ENCODE measurements at places on chromosomes 4 and X. TPM values are rescaled to one million over a fixed set of nuclear protein-coding genes. Genes with fewer than 3 reads are reported as not detected.

DNA sequence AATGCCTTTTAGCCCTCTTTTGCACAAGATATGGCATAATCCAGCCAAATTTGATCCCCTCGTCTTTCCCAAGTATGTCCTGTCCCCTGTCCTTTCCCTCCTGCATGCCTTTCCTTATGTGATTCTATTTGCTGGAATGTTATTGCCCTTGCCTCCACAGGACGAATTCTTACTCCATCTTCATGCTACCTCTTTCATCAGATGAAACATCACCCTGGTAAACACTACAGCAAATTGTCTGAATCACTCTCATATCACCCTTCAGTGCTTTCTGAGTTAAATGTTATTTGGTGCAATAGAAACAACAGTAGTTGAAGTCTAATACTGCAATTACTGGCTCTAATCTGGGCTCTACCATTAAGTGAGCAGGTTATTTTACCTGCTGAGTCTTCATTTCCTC lies 52.2 kb upstream of the FAT1 start:
- H3K27me3 ChIP-seq, result no peaks in the 10 kb centered on the region
- no peak overlapping the region for H3K4me3 ChIP-seq
- H3K36me3 ChIP-seq, result no peaks in the 10 kb centered on the region
- no peaks in the 10 kb centered on the region for H3K4me1 ChIP-seq
- no peak for DNase-seq

- H3K36me3 ChIP-seq, result no peaks in the 10 kb centered on the region
- no peaks in the 10 kb centered on the region for H3K4me1 ChIP-seq
- no peaks in the 10 kb centered on the region for H3K27me3 ChIP-seq
- H3K27ac ChIP-seq, result no peak overlapping the region
- no peak for DNase-seq
- no peak overlapping the region for H3K4me3 ChIP-seq
Measured at GRCh38 chr4:129883996-129884395, 788.0 kb downstream of the C4orf33 start.

DNA sequence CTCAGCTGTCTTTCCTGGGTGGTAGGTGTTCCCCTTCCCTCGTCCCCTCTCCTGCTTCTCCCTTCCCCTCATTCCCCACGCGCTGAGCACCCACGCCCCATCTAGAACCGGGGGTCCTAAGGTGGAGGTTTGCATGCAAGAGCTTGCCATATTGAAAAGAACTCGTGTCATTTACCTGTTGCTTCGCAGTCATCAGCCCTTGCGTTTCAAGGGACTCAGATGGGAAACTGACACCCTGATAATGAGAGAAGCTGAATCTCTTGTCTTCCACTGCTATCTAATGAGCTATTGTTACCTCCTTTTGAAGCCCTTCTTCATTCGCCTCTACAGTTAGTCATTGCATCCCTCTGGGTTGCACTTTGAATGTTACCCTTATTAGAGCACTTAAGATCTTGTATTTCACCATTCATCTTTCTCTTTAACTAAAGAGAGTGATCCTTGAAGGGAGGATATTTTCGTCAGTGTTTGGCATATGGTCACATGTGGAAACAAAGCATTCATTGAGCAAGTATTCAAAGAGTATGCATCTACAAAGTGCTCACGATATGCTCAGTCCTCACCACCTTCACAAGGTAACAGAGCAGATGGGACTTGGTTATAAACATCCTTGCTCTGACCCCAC lies 25.7 kb downstream of the ARL9 start:
- H3K4me1 ChIP-seq, result no peaks in the 10 kb centered on the region

DNA sequence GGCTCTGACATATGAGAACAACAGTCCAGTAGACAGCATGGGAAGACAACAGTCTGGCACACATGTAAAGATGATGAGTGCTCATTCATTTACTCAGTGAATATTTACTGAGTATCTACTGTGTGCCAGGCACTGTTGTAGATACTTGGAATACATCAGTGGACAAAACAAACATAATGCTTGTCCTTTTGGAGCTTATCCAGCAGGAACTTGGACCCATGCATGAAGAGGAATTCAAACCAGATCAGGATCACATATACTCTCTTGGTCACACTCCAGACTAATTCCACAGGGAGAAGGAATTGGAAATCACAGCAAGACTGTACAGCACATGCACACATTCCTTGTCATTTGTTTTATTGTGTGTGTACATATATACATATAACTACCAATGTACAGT lies 217.6 kb upstream of the TTC29 start:
- no peaks in the 10 kb centered on the region for H3K36me3 ChIP-seq
- H3K27me3 ChIP-seq, result no peaks in the 10 kb centered on the region
- H3K27ac ChIP-seq, result no peak overlapping the region
- no peaks in the 10 kb centered on the region for H3K4me1 ChIP-seq
- DNase-seq, result no peak
- H3K4me3 ChIP-seq, result no peak overlapping the region

DNA sequence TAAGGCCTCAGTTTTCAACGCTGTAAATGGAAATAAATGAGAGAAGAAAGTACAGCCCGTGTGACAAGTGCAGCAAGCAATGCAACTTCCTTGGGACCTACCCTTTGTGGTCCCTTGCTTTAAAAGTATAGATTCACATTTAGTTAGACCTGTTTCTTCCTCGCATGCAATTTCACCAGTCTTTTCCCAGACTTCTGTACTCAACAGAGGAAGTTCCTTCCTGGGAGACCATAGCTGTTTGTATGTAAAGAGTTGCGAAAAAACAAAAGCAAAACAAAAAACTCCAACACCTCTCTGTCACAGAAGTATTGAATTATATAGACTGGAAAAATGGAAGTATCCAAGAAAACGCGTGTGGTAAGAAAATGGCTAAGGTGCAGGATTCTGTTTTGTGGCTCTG lies 1.1 kb upstream of the IRF2 start:
- H3K4me1 ChIP-seq, result no peaks in the 10 kb centered on the region
- H3K4me3 ChIP-seq, result peak overlapping the region; percentile 89
- peak overlapping the region; percentile 96 for H3K27ac ChIP-seq
- H3K27me3 ChIP-seq, result no peaks in the 10 kb centered on the region

DNA sequence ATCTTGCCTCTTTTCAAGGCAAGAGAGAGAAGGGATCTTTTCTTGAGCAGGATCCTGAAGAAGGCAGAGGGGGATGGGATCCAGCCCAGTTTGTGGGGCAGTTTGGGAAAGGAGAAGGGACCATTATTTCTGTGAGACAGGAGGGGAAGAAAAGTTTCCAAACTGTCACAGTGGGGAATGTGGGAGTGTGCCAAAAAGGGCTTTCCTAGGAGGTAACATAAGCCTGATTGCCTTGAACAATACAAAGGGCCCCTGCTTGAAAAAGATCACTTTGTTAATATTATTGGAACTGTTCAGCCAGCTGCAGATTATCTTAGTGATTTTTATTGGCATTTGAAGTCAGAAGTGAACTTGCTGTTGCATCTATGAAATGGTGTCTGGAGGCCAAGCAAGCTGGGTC lies 55.2 kb downstream of the MTM1 start:
- H3K4me1 ChIP-seq, result no peaks in the 10 kb centered on the region
- no peak overlapping the region for H3K27ac ChIP-seq
- no peaks in the 10 kb centered on the region for H3K27me3 ChIP-seq
- DNase-seq, result no peak

DNA sequence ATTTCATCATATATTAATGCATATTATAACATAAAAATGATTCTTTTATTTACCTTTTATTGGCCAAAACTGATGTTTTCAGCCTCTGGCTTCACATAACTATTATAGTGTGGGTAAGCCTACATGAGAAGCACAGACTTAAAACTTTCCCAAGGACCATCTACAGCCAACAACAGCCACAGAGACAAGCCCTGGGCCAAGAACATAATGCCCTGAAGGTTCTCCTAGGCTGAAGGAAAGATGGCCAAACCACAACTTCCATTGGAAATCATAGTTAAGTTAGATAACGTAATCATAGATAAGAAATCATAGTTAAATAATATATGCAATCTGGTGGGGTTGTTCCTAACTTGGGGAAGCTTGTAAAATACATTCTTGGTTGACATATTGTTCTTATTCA lies 280.0 kb upstream of the EMCN start:
- H3K27me3 ChIP-seq, result no peaks in the 10 kb centered on the region
- no peak for DNase-seq
- no peak overlapping the region for H3K27ac ChIP-seq
- no peaks in the 10 kb centered on the region for H3K4me1 ChIP-seq
- H3K36me3 ChIP-seq, result no peaks in the 10 kb centered on the region
- no peak overlapping the region for H3K4me3 ChIP-seq

GRCh38 chr4:26141911-26142638 lies 178.7 kb upstream of the RBPJ start:
- H3K36me3 ChIP-seq, result no peaks in the 10 kb centered on the region
- H3K4me3 ChIP-seq, result no peak overlapping the region
- H3K27ac ChIP-seq, result peak overlapping the region; percentile 11
- peak; percentile 67 for DNase-seq
- no peaks in the 10 kb centered on the region for H3K4me1 ChIP-seq
- no peaks in the 10 kb centered on the region for H3K27me3 ChIP-seq

- H3K27me3 ChIP-seq, result no peaks in the 10 kb centered on the region
- H3K4me3 ChIP-seq, result no peak overlapping the region
- no peaks in the 10 kb centered on the region for H3K36me3 ChIP-seq
- H3K27ac ChIP-seq, result no peak overlapping the region
- no peak for DNase-seq
- H3K4me1 ChIP-seq, result no peaks in the 10 kb centered on the region
Measured at GRCh38 chr4:111650146-111650545, 495.1 kb upstream of the FAM241A start.

- DNase-seq, result no peak
- H3K4me3 ChIP-seq, result peak overlapping the region; percentile 62
- H3K27me3 ChIP-seq, result no peaks in the 10 kb centered on the region
- no peaks in the 10 kb centered on the region for H3K36me3 ChIP-seq
Measured at GRCh38 chr4:74364256-74364651, 691 bp upstream of the EREG start.

DNA sequence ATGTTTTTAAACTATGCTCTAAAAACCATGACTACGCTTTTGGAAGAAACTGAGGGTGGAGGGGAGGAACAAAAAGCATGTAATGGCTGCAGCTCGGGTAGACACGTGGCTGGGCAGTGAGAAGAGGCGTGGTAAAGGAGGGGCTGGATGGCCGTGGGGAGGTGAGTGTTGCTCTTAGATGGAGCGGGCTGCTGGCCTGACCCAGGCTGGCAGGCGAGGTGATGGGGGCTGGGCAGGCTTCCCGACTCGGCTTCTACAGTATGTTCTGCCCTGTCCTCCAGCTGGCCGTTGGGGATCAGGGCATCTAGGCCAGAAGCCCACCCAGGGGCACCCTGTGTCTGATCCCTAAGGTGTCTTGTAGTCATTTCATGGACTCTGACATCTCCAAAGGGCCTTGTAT lies 60.7 kb downstream of the EFHC2 start:
- no peaks in the 10 kb centered on the region for H3K4me1 ChIP-seq
- H3K4me3 ChIP-seq, result no peak overlapping the region
- no peak overlapping the region for H3K27ac ChIP-seq
- no peaks in the 10 kb centered on the region for H3K27me3 ChIP-seq
- H3K36me3 ChIP-seq, result no peaks in the 10 kb centered on the region

DNA sequence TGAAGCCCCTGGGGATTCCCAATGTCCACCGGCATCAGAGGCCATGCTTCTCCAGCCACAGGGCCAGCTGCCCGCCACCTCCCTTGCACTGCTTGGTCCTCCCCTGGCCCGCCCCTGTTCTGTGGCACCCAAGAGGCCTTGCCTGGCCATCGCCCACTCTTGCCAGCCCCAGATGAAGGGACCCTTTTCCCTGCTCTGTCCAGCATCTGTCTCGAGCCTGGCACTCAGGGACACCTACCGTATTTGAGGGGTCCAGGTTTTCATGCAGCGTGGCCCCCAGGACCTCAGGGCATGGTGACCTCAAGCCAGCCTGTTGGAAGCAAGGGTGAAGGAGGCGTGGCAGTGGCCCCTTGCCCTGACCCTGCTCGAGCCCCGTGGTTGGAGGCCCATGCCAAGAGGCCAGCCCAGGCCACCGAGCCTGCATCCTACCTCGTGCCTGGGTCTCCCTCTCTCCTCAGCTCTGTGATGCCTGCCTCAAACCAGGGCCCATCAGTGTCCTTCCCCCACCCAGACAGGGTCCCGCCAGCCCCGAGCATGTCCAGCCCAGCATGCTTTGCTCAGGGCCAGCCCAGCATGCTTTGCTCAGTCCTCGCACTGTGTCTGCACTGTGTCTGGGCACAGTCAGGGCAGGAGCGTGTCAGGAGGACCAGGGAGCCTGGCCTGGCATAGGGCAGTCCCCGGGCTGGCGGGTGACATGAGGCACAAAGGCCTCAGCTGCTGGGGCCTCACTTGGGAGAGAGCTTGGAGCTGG lies 14.3 kb upstream of the FGFR3 start:
- H3K4me1 ChIP-seq, result no peaks in the 10 kb centered on the region
- no peak for DNase-seq
- H3K36me3 ChIP-seq, result no peaks in the 10 kb centered on the region
- no peak overlapping the region for H3K27ac ChIP-seq
- H3K4me3 ChIP-seq, result no peak overlapping the region

DNA sequence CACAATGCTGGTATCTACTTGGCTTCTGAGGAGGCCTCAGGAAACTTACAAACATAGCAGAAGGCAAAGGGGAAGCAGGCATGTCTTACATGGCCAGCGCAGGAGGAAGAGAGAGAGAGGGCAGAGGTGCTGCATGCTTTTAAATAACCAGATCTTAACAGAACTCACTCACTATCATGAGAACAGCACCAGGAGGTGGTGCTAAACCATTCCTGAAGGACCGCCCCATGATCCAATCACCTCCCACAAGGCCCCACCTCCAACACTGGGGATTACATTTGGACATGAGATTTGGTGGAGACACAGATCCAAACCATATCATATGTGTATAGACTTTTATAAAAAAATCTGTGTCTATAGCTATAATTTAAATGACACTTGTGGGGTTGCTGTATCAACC lies 48.6 kb upstream of the ERVMER34-1 start:
- no peak overlapping the region for H3K4me3 ChIP-seq
- H3K27me3 ChIP-seq, result no peaks in the 10 kb centered on the region
- no peaks in the 10 kb centered on the region for H3K36me3 ChIP-seq
- H3K4me1 ChIP-seq, result no peaks in the 10 kb centered on the region

GPR143 gene
- total RNA-seq, result not detected

GLOD5 gene
- not detected for total RNA-seq

CMC4 gene
- 11.9 TPM for total RNA-seq

DKC1 gene
- 3.4 TPM for total RNA-seq

HTN3 gene
- not detected for total RNA-seq

SPIN2B gene
- total RNA-seq, result 6.9 TPM
